ENCODE measurements at places on chromosomes 6 and 20.

- no peak for DNase-seq
These were observed 8.2 kb upstream of the TAF8 start for GRCh38 chr6:42042108-42042507.

DNA sequence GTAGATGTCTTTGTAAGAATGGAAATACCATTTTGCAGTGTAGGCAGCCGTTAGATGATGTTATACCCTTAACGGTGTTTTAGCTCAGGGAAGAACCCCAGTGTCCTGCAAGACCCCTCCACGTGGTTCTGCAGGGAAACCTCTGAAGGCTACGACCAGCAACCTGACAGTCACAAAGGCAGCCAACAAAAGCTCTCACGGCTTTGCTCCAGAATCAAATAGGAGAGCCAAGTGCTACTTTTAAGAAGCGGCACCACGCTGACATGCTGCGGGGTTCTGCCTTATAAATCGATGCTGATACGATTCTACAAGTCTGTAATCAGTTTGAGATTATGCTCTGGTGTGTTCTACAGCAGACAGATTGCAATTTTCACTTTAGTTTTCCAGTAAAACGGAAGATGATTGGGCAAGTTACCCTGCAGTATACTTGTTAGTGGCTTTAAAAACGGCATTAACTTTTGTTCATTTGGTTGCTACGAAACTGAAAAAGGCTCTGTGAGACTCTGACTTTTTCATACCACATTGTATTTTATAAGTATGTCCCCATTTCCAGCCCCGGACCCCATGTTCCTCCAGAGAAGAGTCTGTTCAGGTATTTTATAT, 312.9 kb downstream of the SAMD5 start:
- DNase-seq, result no peak

DNA sequence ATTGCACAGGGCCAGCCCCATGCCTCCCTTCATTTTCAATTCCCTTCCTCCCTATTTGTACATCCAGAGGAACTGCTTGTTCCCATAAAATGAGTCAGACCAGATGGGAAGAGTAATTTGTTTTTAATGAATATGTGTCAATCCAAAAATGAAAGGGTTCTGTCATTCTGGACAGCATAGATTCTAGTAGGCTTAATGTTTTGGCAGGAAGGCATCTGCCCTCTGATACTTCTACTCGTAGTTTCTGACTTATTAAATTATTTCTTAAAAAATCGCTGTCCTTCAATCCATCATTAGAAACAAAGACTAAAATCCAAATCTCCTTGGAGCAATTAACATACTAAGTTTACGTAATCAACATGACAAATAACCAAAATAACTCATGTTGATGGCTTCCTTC, 665.5 kb downstream of the TENT5A start:
- no peak for DNase-seq

DNA sequence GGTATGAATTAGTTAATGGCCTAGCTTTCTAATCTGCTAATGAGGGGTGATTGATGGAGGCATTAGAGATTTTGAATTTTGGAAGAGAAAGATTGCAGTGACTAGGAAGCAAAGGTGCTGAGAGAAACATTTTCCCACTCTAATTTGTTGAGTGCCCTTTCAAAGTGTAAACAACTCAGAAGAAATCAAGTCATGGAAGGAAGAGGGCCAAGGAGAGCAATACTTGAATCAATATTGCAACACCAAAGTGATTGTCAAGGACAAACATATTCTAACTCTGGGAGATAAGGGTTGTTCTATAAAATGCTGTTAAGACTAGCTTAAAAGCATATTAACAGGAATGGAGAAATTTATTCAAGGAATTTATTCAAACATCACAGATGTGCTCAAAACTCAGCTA, 182.7 kb upstream of the FERMT1 start:
- DNase-seq, result no peak

- DNase-seq, result no peak
These were observed 74.1 kb downstream of the FAM83B start for GRCh38 chr6:54920628-54921027.

- DNase-seq, result no peak
These were observed 355.1 kb upstream of the RNF217 start for GRCh38 chr6:124607119-124607627.

GRCh38 chr6:157134402-157135047, 188.8 kb downstream of the TMEM242 start:
- DNase-seq, result no peak

- peak; percentile 38 for DNase-seq
These were observed 4.8 kb upstream of the ADGB start for GRCh38 chr6:146593986-146594385.

DNA sequence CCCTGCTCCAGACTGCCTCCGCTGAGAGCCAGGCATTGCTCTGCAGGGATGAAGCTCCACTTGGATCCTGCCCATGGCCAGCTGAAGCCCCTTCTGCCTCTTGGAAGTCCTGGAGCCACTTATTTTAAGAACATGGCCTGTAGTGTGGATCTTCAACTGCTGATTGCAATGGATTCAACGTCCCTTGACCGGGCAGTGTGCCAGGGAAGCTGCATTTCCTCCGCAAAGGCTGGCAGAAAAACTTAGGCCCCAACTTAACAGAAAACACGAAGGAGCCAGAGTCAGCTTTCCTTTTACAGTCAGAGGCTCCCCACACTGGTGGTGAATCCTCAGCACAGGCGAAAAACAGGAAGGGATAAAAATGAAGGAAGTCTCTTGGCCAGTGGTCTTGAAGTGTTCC, 26.3 kb upstream of the FOXQ1 start:
- peak; percentile 54 for DNase-seq

GRCh38 chr6:4858194-4859015, 82.2 kb downstream of the CDYL start:
- no peak for DNase-seq

- no peak for DNase-seq
These were observed 4.8 kb upstream of the IL17F start for GRCh38 chr6:52249078-52249477.

DNA sequence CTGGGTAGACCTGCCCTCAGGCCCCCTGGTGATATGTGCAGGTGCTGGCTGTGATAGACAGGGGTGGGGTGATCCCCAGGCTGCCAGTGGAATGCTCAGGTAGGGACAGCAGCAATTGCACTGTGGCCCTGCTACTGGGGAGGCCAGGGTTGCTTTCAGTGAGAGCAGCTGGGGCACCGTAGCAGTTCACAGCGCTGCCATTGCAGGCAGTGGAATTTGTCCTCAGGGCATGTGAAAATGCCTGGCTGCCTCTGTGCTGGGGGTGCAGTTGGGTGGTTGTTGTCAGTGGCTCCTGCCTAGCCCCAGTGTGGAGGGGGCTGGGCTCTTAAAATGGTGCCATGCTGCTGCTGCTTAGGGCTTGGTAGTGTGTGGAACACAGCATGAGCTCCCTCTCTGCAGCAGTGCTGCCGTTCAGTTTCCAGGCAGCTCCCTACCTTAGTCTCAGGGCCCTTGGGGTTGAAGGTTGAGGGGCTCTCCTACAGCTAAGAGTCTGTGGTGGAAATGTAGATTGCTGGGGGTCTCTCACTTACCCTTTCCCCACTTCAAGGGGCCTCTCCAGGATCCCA, 23.6 kb downstream of the GJA10 start:
- no peak for DNase-seq

GRCh38 chr6:160104821-160105517, 16.6 kb upstream of the SLC22A1 start:
- no peak for DNase-seq

DNA sequence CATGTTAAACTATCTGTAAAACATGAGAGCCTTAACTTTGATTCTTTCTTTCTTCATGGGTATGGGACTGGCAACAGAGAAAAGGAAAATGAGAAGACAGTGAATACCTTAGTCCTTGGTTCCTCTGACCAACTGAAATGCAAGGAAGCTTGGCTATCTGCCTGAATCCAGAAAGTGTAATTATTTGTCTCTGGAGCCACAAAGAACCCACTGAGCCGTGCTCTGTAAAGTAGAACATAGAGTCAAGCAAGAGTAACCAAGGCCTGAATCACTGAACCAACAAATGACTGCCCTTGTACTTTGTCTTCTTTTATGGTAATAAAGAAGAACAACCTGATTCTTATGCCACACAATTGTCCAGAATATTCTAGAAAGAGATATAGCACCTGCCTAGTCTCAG, 27.6 kb downstream of the PKHD1 start:
- no peak for DNase-seq

Data from Right ventricle myocardium superior (tissue), 1 donor.